Activated T-helper 1 cell treated with anti-CD3 and anti-CD28 coated beads, Interleukin-2, amount 50 U/mL, for 16 hours (primary cell): ENCODE measurements at places on chromosomes 11 and 22.

DNA sequence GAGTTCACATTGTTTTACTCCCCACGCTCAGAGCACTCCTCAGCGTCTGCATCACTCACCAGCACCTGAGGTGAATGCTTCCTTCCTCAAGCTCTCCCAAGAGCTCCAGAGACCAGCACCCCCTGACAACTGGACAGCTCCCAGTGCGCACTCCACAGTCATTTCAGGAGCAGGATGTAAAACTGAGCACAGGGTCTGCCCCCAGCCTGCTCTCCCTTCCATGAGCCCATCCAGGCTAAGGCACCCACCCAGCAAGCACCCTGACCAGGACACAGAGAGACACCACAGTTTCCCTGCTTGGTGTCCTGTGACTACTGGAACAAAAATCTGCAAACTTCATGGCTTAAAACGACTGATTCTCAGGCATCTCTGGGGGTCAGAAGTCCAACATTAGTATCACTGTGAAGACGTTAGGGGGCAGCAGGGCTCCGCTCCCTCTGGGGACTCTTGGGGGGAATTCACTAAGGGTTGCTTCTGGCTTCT lies 3.3 kb downstream of the SCGB1D2 start:
- DNase-seq: no peak

- peak; percentile 38 for DNase-seq
Observed at GRCh38 chr11:44596525-44597276, 31.2 kb downstream of the CD82 start.

- no peak for DNase-seq
Observed at GRCh38 chr11:36374726-36375125, 78.6 kb downstream of the PRR5L start.

DNA sequence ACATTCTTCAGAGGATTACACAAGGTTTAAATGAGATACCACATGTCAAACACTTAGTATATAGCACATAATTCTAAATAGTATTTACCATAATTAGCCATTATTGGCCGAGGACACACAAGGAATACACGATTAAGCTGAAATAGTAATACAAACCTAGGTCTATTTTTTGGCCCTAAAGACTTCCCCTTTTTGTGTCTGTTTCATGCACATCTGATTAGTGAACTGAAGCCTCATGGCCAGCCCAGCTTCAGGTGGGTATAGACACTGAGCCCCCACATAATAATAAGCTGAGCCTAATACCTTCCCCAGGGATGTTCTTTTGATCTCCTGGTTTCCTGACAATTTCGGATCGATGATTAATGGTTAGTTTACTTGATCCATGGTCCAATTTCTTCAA lies 2.1 kb downstream of the GLYATL1B start:
- DNase-seq: no peak

GRCh38 chr11:114358716-114359115 lies 41.6 kb downstream of the C11orf71 start:
- no peak for DNase-seq

- DNase-seq: no peak
Observed at GRCh38 chr22:33639588-33640254, 280.6 kb downstream of the LARGE1 start.

GRCh38 chr11:479311-479710 lies 27.7 kb downstream of the RNH1 start:
- DNase-seq: no peak

DNA sequence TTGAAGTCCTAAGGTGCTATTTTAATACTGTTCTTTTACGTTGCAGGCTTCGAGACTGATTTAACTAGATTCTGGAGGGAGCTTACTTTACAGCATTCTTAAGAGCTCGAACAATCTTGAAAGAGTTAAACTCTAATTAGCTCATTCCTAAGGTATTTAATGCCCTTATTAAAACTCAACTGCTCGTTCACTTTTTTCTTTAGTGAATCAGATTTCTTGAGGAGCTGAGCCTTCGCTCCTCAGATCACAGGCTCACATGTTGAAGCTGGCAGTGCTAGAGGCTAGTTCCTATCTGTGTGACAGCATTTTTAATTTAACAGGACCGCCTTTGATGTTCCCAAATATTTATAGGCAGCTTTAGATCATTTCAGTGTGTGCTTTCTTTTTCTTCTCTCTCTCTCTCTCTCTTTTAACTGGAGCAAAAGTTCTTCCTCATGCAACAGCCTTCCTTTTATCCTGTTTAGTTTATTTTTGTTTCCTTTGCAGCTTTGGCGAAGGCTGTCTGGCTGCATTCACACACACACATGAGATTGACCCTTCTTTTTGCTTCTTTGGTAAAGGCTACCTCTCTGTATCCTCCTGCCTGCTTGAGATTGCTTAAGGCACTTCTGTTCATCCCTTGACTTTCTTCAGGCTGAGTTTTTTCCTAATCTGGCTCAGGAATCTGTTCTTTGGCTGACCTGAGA lies 21.0 kb downstream of the ZNRF3 start:
- no peak for DNase-seq

DNA sequence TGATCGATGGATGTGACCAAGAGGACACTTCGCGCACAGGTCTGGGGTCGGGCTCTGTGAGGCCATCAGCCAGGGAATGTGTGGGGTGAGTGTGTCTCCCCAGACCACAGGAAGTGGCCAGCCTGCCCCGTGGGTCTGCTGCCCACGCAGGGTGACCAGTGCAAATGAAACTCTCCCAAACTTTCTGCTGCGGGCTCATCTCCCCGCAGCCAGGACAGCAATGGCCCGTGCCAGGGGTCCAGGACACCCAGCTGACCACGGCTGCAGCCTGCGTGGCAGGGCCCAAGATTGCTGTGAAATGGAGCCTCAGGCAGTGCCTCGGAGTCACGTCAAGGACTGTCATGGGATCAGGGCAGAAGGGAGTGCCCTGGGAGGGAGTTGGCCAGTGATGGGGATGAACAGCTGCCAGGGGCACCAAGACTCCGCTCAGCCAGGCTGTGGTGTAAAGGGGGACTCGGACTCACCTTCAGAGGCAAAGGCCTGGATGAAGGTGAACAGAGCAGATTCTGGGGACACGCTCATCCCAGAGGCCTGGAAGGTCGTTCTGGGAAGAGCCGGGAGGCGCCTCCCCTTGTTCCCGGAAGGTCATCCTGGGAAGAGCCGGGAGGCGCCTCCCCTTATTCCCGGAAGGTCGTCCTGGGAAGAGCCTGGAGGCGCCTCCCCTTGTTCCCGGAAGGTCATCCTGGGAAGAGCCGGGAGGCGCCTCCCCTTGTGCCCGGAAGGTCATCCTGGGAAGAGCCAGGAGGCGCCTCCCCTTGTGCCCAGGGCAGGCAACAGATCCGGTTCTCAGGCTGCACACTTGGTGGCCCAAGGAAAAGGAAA lies 252.6 kb downstream of the BRD1 start:
- DNase-seq: no peak

DNA sequence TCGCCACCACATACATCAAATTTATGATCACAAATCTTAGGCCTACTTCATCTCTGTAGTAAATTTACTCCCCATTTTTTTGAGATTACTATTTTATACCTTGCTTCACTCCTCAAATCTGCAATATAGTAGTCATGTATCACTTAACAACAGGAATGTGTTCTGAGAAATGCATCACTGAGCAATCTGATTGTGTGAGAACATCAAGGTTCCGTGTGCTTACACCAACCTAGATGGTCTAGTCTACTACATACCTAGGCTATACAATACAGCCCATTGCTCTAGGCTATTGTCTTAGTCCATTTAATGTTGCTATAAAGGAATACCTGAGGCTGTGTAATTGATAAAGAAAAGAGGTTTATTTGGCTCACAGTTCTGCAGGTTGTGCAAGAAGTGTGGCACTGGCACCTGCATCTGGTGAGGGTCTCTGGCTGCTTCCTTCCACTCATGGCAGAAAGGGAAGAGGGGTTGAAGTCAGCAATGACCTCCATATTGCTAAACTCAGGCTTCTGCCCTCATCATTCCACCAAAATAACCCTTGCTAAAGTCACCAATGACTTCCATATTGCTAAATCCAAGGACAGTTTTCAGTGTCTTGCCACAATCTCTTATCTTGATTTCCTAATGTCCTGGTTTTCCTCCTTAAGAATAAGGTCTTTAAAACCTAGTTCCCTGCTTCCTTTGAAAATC lies 140.3 kb downstream of the RBFOX2 start:
- no peak for DNase-seq

DNA sequence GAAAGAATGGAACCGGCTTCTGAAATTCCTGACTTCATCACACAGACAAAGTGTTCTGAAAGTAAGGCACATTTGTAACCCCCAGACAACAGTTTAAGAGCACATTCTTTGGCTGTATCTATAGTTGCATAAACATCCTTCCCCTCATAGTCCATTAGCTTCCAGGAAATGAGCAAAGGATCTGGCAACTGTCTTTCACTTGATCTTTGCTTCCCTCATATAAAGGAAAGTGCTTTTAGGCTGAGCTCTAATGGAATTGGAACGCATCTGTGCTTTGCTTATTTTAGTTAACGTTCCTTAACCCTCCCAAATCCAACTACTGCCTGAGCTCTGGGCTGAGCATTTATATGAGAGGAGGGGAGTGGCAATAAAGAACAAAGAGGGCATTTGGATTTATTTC lies 76.9 kb upstream of the API5 start:
- no peak for DNase-seq

DNA sequence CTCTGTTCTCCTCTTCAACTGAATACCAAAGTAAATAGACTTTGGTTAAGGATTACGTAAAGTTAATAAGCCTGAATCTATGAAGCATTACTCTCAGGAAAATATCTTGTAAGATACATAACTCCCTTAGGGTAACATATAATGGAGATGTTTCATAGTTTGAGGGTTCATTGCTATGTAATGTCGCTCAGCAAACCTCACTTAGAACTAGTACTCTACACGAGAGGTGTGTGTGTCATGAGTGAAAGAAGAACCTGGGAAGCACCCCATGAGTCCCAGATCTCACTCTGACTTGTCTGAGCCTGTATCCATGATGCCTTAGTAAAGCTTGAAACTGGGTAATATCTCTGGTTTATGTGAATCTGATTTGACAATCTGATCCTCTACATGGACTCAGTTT lies 429.5 kb upstream of the ANO3 start:
- DNase-seq: no peak

- DNase-seq: peak; percentile 46
Observed at GRCh38 chr11:95154514-95154913, 64.9 kb downstream of the ENDOD1 start.

DNA sequence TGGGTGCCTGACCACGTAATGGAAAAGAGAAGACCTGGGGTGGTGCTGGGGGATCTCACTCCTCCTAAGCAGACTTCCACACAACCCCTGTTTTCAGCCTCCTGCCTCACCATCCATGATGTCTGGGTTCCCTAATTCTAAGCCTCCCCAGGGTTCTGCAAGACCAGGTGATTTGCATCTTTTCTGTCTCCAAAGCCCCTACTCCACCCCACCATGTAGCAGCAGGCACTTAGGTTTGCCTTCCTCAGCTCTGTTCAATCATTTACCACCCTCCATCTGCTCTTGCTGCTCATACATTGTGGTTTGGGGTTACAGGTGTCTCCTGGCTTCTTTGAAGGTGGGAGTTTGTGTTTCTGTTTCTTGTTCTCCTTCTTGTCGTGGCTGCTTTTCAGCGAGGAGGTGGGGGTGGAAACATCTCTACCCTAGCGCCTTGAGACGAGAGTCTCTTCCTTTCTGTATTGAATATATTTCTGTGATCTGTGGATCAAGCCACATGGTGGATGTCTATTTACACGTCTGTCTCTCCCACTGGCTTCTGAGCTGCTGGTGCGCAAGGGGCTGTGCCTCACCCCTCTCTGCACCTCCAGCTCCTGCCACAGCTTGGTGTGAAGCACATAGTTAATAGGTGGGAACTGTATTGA lies 6.6 kb upstream of the SSTR3 start:
- DNase-seq: peak; percentile 26

- no peak for DNase-seq
Observed at GRCh38 chr11:11119917-11120316, 233.1 kb downstream of the CSNK2A3 start.

- DNase-seq: no peak
Observed at GRCh38 chr11:26188554-26188953, 143.4 kb upstream of the ANO3 start.

DNA sequence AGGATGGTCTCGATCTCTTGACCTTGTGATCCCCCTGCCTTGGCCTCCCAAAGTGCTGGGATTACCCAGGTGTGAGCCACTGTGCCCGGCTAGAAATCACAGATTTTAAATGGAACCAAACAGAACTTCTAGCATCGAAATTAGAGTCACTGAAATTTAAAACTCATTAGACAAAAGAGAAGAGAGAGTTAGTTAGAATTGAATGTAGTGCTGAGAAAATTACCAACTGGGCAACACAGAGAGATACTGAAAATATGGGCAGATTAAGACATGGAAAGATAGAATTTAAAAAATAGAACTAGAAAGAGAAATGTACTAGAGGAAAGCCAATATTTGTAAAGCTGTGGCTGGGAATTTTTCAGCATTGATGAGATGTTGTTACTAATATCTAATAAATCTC lies 217.9 kb downstream of the TBC1D22A start:
- no peak for DNase-seq

GRCh38 chr22:40818747-40819598 lies at the start of gene SLC25A17:
Gene SLC25A17, minus strand, starts transcription at chr22:40819346. Its CDS starts 98 bp downstream, at chr22:40819248.
- peak; percentile 86 for DNase-seq

DNA sequence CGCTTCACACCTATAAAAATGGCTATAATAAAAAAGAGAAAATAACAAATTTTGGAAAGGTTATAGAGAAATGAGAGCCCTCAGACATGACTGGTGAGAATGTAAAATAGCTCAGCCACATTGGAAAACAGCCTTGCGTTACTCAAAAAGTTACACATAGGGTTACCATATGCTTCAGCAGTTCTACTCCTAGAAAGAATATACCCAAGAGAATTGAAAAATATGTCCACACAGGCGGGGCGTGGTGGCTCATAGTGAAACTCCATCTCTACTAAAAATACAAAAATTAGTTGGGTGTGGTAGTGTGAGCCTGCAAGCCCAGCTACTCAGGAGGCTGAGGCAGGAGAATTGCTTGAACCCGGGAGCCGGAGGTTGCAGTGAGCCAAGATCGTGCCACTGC lies 7.6 kb upstream of the JHY start:
- DNase-seq: no peak

GRCh38 chr11:57179681-57180080 lies 2.1 kb upstream of the LRRC55 start:
- no peak for DNase-seq

- DNase-seq: no peak
Observed at GRCh38 chr22:49244466-49245420, 582.9 kb downstream of the BRD1 start.

DNA sequence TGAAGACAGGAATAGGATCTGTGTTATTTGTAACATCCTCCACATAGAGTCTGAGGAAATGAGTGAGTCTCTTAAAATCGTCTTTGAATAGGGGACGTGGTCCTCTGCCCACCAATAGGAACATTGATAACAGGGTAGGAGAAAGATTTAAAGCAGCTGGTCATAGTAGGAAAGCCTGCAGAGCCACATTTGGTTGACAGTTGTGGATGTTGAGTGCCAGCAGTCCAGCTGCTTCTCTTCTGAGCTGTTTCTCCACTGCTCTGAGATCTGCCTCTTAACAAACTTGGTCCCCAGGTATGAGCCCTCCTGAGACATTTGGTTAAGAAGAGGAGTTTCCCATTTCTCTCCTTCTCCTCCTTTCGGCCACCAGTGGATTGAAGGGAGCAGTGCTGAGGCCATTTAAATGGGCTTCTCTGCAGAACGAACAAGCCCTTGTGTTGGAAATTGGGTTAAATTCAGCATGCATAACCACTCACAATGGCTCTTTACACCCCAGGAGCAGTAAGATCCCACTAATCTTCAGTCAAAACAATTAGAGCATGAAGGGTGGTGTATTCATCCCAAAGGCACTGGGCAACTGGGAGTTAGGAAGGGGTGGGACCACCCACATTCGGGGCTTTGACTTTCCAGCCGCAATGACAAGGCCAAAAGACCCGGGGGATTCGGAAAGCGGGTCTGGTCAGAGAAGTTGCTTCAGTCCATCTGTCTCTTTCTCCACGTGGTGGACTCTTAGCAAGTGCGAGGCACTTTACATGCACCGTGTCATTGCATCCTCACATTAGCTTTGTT lies 32.3 kb downstream of the MIAT start:
- no peak for DNase-seq
